ENCODE measurements at places on chromosomes 16 and 17. TPM values are rescaled to one million over a fixed set of nuclear protein-coding genes. Genes with fewer than 3 reads are reported as not detected.

Gene GSG1L2
- total RNA-seq: not detected

Gene OTOA
- 0.29 TPM for total RNA-seq

Gene IGSF6
- not detected for total RNA-seq

Gene WDR59
- 20.6 TPM for total RNA-seq

Gene KRTAP2-3
- not detected for total RNA-seq

Gene C1QL1
- not detected for total RNA-seq

Gene ZNF213
- total RNA-seq: 5.6 TPM

Gene MEOX1
- total RNA-seq: not detected

Gene KCNH6
- not detected for total RNA-seq

Gene ABI3
- total RNA-seq: 44.1 TPM

Gene MYADML2
- not detected for total RNA-seq

Gene FBF1
- total RNA-seq: 7.2 TPM

Gene KRTAP17-1
- total RNA-seq: not detected

Gene C17orf67
- total RNA-seq: 2.0 TPM

Gene STX1B
- 0.33 TPM for total RNA-seq

Gene TBC1D28
- total RNA-seq: not detected

Gene C16orf54
- total RNA-seq: not detected

Gene MT1G
- total RNA-seq: not detected

Gene GPR139
- total RNA-seq: not detected

Gene ZFHX3
- total RNA-seq: 12.1 TPM

Gene KRT33A
- total RNA-seq: not detected

Gene ZSCAN10
- not detected for total RNA-seq

Gene CMTM2
- total RNA-seq: not detected

Gene STAC2
- total RNA-seq: not detected

Gene CENPV
- total RNA-seq: 33.6 TPM

Gene HIGD1B
- not detected for total RNA-seq

Gene PLLP
- 8.4 TPM for total RNA-seq

Gene PYY
- total RNA-seq: 0.33 TPM

Gene PRAC1
- not detected for total RNA-seq

Gene EVPLL
- not detected for total RNA-seq

Gene PRR35
- total RNA-seq: not detected

Gene OR1E2
- 0.33 TPM for total RNA-seq

Gene TPSB2
- total RNA-seq: not detected

Gene UNC13D
- 0.76 TPM for total RNA-seq

Gene LGALS3BP
- total RNA-seq: 0.76 TPM

Gene TSPAN10
- total RNA-seq: not detected

Gene PLCG2
- total RNA-seq: 9.6 TPM

Gene ADAP2
- 0.33 TPM for total RNA-seq

Gene RETREG3
- 80.3 TPM for total RNA-seq

Gene CCDC78
- 1.3 TPM for total RNA-seq

Gene CHST4
- total RNA-seq: not detected

Gene CD300LB
- total RNA-seq: not detected

Gene KRTAP9-2
- total RNA-seq: not detected

Gene PTX4
- 0.19 TPM for total RNA-seq

Gene CYB5B
- 124 TPM for total RNA-seq

Gene RNU2-1
- total RNA-seq: not detected

Gene SEPTIN12
- total RNA-seq: not detected

Gene CHTF8
- total RNA-seq: 131 TPM

Gene PRSS53
- 1.3 TPM for total RNA-seq
